Endothelial cell of coronary artery (primary cell): ENCODE measurements at places on chromosomes 16 and 17. TPM values are rescaled to one million over a fixed set of nuclear protein-coding genes. Genes with fewer than 3 reads are reported as not detected.

The PHF12 gene
- 8.8 and 16.3 TPM in 2 replicates for total RNA-seq

The MC1R gene
- 2.1 and 2.9 TPM in 2 replicates for total RNA-seq

The TBC1D3C gene
- 0.38 TPM in 1 of 2 replicates, not detected in the other for total RNA-seq

The TACO1 gene
- 16.4 and 18.2 TPM in 2 replicates for total RNA-seq

The PRCD gene
- total RNA-seq, result 0.85 TPM in 1 of 2 replicates, not detected in the other

The CTRB2 gene
- not detected in 2 replicates for total RNA-seq

The SPIRE2 gene
- 0.45 and 0.66 TPM in 2 replicates for total RNA-seq
